Ureter (tissue), 1 donor: ENCODE measurements at places on chromosomes 6 and 20. TPM values are rescaled to one million over a fixed set of nuclear protein-coding genes. Genes with fewer than 3 reads are reported as not detected.

Gene BTN1A1
- not detected for total RNA-seq

Gene ZKSCAN3
- 8.7 TPM for total RNA-seq

Gene CHRNA4
- not detected for total RNA-seq

Gene MOXD1
- total RNA-seq = 13.8 TPM

Gene SYCP2L
- total RNA-seq = 0.26 TPM

Gene OOEP
- not detected for total RNA-seq

Gene TXLNB
- 0.94 TPM for total RNA-seq

Gene TTLL9
- 0.86 TPM for total RNA-seq

Gene DCBLD1
- total RNA-seq = 18.4 TPM

Gene VGLL2
- not detected for total RNA-seq

Gene TRIM39
- 13.8 TPM for total RNA-seq

Gene FOXA2
- not detected for total RNA-seq

Gene TPD52L1
- 54.8 TPM for total RNA-seq

Gene LAMA5
- 433 TPM for total RNA-seq

Gene SLC26A8
- total RNA-seq = 0.18 TPM

Gene HLA-DOB
- total RNA-seq = 1.9 TPM

Gene HLA-DOA
- total RNA-seq = 25.6 TPM

Gene SCUBE3
- 10.0 TPM for total RNA-seq

Gene SIRPG
- total RNA-seq = 0.99 TPM

Gene ZSWIM3
- total RNA-seq = 4.1 TPM

Gene TNFRSF6B
- total RNA-seq = 19.8 TPM

Gene MCM8
- total RNA-seq = 6.0 TPM

Gene SAMD3
- total RNA-seq = 1.9 TPM

Gene CPNE1
- total RNA-seq = 200 TPM

Gene CNKSR3
- 22.1 TPM for total RNA-seq

Gene CCDC170
- 1.7 TPM for total RNA-seq

Gene PCK1
- total RNA-seq = 0.57 TPM

Gene ENPP3
- total RNA-seq = 1.1 TPM

Gene HUS1B
- 1.9 TPM for total RNA-seq
